Ascending aorta (tissue), 2 donors: ENCODE measurements at places on chromosomes 3 and 15. TPM values are rescaled to one million over a fixed set of nuclear protein-coding genes. Genes with fewer than 3 reads are reported as not detected.

- DNase-seq, result no peak
Measured at GRCh38 chr15:86653344-86654197, 573.9 kb downstream of the AGBL1 start.

- DNase-seq, result no peak
Measured at GRCh38 chr3:128504533-128504915, 11.5 kb upstream of the GATA2 start.

Gene BTLA
- not detected for total RNA-seq

DNA sequence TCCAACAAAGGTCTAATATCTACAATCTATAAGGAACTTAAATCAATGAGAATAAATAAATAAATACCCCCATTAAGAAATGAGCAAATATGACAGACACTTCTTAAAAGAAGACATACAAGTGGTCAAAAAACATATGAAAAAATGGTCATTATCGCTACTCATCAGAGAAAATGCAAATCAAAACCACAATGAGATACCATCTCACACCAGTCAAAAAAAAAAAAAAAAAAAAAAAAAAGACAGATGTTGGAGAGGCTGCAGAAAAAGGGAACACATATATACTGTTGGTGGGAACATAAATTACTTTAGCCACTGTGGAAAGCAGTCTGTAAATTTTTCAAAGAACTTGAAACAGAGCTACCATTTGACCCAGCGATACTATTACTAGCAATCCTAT lies 31.6 kb upstream of the OR5H6 start:
- no peak for DNase-seq

DNA sequence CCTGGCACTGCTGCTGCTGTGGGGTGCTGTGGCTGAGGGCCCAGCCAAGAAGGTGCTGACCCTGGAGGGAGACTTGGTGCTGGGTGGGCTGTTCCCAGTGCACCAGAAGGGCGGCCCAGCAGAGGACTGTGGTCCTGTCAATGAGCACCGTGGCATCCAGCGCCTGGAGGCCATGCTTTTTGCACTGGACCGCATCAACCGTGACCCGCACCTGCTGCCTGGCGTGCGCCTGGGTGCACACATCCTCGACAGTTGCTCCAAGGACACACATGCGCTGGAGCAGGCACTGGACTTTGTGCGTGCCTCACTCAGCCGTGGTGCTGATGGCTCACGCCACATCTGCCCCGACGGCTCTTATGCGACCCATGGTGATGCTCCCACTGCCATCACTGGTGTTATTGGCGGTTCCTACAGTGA lies 2.1 kb downstream of the GRM2 start:
- no peak for DNase-seq

- no peak for DNase-seq
Measured at GRCh38 chr3:177041021-177041729, 156.1 kb downstream of the TBL1XR1 start.

DNA sequence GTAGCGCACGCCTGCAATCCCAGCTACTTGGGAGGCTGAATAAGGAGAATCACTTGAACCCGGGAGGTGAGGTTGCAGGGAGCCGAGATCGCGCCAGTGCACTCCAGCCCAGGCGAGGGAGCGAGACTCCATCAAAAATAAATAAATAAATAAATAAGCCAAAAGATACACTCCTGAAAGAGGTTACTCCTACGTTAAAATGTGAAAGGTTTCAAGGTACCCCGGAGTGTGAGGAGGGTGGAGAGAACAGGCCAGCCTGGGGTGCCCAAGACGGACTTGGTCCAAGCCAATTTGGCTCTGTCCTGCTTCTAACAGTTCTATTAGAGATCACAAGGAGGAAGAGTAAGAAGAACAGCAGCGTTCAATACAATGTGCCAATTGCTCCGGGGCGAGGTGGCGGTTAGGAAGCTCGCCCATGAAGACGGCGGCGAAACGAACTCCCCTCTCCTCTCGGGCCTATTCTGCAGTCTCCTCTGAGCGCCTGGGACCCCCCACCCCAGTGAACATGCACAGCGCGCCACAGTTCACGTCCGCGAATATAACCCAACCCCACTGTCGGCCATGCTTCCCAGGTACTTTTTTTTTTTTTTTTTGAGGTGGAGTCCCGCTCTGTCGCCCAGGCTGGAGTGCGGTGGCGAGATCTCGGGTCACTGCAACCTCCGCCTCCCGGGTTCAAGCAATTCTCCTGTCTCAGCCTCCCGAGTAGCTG lies 942 bp downstream of the ELP6 start:
- no peak for DNase-seq

Gene GOLGA6D
- total RNA-seq, result not detected

Gene RPL15
- total RNA-seq, result 1,680 TPM

Gene GPX1
- total RNA-seq, result 422 TPM

Gene ZNF502
- total RNA-seq, result 6.5 TPM

Gene IL16
- 8.5 TPM for total RNA-seq

DNA sequence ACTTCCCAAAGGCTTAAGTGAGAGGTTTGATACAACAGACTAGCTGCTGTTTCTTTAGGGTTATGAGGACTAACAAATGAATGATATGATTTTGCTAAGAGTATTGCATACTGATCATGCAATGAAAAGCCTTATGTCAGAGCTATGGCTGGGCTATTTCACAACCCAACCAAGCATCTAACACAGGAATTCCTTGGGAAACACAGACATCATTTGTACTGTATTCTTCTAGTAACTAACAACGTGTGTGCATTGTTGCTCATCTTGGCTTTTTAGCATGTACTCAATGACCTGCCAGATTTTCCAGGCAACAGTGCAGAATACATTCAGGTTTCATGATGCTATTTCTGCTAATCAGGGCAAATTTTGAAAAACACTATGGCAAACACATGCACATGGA lies 19.3 kb downstream of the PDZRN3 start:
- DNase-seq, result no peak

Gene CMTM8
- total RNA-seq, result 6.6 TPM

Gene MEX3B
- total RNA-seq, result 9.0 TPM

- no peak for DNase-seq
Measured at GRCh38 chr3:11452885-11453847, 181.0 kb downstream of the ATG7 start.

DNA sequence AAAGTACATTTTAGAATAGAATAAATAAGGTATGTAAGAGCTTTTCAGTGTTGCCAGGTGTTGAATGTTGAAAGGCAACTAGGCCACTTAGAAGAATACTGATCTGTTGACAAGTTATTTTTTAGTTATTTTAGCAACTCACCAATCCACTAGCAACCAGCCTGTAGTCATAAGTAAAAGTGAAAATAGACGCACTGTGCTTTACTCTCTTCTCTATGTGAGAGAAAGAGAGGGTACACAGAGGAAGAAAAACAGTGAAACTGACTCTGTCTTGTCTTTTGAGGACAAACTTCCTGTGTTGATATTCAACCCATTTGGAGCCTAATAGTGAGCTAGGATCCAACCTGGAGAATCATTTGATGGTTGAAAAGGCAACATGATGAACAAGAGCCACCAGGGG lies 327.1 kb upstream of the GOLIM4 start:
- DNase-seq, result no peak

- DNase-seq, result no peak
Measured at GRCh38 chr3:127690106-127690505, 17.4 kb downstream of the ABTB1 start.

Gene PLA1A
- 15.0 TPM for total RNA-seq

Gene CHSY1
- total RNA-seq, result 47.4 TPM

DNA sequence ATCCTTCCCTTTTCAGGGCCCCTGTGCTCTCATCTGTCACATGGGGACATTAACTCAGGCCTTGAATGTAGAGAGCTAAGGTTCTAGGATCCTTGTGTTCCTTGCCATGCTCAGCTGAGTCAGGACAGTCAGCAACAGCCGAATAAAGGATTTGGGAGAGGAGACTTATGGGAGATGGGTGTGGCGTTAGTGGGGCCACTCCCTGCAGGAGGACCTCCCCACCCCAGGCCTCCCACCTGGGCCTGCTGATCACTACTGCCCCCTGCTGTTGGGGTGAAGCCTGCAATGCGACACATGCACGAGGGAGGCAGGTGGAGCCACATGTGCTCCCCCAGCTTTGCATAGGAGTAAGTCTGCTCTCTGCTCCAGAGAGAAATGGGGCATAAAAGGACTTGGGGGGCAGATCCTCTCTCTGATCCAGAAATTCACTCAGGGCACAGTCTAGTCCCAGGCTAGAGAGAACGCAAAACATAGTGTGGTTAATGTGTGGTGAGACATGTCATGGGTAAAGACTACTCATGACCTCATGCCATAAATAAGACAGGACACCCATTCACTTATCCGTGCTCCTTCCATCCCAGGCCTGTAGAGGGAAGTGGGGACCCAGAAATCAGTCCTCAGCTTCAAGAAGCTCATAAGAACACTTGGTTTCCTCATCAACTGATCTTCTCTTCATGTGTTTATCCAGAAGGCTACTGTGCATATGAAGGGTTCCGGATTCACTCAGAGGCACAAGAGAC lies 19.4 kb downstream of the RBP1 start:
- no peak for DNase-seq

Gene RHO
- total RNA-seq, result not detected

DNA sequence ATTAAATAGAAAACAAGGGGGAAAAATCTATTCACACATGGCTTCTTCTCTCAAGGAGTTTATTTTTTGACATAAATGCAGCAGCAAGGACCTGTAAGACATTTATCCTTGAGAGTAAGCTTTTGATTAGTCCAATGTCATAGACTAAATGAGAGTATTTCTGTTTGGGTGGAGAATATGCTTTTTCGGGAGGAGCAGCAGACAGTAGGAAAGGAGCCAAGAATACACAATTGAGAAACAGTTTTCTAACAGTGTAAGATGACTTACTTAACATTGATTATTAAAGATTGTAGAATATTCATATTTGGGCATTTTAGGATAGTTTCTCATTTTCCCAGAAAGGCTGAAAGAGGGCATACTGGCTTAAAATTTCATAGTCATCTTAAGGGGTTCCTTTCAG lies 65.9 kb upstream of the PAQR5 start:
- DNase-seq, result no peak

Gene GASK1A
- total RNA-seq, result 25.8 TPM

GRCh38 chr3:146280864-146281263 lies 30.0 kb upstream of the PLSCR4 start:
- DNase-seq, result no peak

Gene PIERCE2
- not detected for total RNA-seq

DNA sequence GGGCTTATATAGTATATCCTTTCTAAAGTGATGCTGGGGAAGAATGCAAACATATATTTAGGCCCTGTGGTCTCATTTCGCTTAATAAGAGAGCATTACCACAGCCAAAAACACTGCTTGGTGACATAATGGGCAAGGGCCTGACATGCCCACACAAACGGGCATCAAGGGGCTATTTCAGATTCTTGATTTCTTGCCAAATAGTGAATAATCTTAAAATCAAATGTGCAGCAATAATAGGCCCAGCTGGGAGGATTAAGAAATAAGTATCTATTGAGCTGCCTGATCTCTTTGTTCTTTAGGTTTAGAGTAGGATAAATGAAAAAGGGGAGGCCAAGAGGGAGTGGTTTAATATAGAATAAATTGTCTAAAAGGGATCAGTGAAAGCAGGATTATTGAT lies 241.0 kb upstream of the GBE1 start:
- DNase-seq, result no peak

Gene HDAC11
- 15.8 TPM for total RNA-seq

- DNase-seq, result no peak
Measured at GRCh38 chr15:84836844-84837243, 19.7 kb downstream of the ALPK3 start.

Gene ITPKA
- not detected for total RNA-seq

Gene PEX11A
- total RNA-seq, result 34.2 TPM

Gene SNX22
- total RNA-seq, result 0.53 TPM

- no peak for DNase-seq
Measured at GRCh38 chr15:92709110-92709790, 53.7 kb upstream of the FAM174B start.

DNA sequence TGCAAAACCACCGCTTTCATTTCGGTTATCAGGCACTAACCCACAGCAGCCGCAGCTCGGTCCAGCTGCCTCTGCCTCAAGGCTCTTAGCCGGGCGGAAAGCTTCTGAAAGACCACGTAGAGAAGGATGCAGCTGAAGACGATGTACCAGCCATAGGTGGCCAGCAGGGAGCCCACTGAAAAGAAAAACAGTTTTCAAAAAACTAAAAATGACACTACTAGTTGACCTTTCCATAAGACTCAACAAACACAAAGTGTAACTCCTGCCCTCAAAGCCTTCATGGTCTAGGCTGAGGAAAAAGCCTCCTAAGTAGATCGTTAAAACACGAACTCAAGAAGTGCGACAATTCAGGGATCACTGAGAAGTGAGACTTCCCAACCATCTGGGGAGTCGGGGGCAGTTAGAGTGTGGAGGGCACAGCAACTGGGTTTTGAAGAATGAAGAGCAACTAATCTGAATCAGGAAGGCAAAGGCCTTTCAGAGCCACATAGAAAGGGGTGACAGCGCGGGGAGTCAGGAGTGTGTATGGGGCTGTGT lies 716 bp downstream of the SELENOS start:
- DNase-seq, result no peak

DNA sequence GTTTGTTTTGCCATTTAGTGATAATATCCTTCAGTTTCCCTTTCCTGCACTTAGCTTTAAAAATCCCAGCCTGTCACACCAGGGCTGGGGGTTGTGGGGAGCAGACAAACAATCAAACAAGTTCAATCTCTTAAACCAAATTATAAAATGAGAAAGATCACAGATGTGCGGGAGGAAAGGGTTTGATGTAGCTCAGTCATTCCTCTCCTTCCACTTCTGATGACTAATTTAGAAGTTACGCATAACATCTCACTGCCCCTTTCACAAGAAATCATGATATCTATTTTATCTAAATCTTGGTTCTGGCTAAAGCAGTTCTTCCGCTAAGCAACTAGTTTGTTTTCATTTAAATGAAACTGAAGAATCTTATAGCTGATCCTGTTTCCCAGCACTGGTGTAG lies 34.1 kb upstream of the ATG7 start:
- DNase-seq, result no peak

Gene ISL2
- total RNA-seq, result not detected

GRCh38 chr15:70586241-70586640 lies 177.1 kb downstream of the UACA start:
- DNase-seq, result no peak

DNA sequence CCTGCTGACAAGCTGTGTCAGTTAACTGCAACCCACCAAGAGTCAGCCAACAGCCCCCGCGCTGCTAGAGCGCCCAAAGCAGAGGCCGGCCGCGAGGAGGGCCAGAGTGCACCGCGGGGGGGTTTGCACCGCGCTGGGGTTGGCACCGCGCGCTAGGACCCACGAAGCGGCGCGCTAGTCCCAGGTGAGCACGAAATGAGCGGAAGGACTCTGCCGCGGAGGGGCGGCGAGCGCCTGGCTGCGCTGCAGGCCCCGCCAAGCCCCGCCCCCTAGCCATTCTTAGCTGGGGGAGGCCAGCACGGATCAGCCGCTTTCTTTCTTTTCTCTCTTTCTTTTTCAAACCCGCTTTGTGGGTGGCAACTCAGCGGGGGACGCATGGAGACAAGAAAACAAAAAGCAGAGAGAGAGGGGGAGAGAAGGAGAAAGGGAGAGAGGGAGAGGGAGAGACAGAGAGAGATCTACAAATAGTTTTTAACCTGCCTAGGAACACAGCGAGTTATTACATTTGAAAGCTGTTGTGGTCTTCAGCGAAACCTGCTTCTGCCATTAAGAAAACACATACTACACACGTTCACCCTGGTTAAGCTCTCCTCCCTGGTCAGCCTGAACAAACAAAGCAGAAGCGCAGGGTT lies 6.9 kb upstream of the FOXB1 start:
- no peak for DNase-seq
